Activated CD4-positive, alpha-beta T cell treated with anti-CD3 and anti-CD28 coated beads for 48 hours (primary cell): ENCODE measurements at places on chromosomes 4 and X.

GRCh38 chr4:38757945-38758600 is 24.7 kb downstream of the TLR10 start:
- DNase-seq: peak; percentile 21

GRCh38 chr4:89152972-89153371 is 41.6 kb downstream of the TIGD2 start:
- DNase-seq: no peak

DNA sequence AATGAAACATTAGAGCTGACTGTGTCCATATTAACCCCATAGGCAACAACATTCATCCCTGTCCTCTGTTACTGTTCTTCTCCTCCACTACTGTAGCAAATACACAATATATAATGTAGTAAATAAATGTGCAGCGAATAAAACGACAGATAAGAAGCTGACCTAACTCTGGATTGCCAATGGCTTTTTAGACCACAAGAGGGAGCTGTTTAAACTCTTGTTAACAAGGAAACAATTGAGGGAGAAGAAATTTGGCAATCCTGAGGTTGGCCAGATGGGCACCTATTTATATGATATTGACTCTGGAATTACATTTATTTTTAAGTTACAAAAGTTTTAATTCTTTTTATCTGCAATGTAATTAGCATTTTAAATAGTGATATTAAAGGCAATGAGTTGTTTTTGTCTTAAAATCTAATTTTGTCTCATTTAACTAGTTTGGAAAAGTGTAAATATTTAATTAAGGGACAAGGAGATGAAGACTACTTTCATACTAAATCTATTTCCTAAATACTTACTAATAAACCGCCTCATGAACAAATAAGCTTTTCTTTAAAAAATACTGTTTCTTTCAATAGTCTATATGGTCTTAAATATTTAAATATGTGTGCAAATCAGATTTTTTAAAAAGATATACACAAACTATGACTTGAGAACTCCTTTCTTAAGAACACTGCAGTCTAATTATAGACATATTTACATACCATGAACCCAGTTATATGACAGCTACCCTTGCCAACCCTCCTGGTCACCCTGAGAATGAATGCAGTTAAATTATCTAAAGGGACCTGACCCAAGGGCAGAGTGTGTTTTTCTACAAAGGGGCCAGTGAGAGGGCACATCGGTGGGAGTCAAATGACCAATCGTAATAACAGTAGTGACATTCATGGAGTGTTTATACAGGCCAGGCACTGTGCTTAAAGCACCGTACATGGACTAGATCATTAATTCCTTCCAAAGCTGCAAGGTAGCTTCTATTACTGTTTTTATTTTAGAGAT is 52.9 kb upstream of the HPF1 start:
- no peak for DNase-seq

- DNase-seq: no peak
These were observed 158.0 kb downstream of the REPS2 start for GRCh38 chrX:17104433-17104832.

DNA sequence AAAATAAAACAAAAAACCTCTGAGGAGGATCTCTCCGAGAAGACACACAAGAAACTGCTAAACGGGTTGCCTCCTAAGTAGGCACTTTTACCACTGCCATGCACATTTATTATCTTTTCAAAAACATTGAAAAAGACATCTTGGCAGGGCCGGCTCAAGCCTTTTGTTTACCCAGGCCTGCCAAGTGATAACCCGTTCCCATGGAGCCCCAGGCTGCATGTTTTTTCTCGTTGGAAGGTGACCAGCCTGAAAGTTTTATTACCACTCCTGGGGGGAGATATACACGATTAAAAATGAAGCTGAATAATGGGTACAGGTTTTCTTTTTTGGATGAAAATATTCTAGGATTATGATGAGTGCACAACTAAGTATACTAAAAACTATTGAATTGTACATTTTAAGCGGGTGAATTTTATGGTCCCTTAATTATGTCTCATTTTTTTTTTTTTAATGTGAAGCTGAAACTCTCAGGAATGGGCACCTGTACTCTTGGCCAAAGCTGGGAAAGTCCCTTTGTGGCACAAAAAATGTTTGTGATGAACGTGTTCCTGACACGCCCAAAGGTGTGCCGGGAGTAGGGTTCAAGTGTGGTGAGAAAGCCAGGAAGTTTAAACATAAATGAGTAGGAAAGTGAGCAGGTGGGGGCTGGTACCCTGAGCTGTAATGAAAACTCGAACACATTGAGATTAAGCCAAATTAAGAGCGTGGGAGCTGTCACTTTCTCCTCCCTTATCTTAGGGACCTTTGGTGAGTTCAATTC is 1.5 kb upstream of the MAP7D2 start:
- no peak for DNase-seq

DNA sequence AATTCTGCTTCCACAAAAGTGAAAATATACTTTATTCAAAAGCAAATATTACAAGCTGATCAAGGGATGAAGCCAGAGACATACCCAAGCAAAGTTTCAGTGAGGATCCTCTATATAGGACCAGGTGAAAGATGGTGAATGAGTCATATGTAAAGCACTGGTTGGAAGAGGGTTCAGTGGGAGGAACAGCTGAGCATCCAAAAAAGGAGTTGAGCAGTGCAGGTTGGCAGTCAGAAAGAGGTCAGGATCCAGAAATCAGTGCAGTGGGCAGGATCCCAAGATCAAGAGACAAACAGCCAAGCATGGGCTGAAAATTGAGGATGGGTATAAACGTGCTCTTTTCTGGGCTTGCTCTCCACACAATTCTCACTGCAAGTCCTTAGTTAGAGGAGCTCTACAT is 30.3 kb downstream of the OTC start:
- no peak for DNase-seq

DNA sequence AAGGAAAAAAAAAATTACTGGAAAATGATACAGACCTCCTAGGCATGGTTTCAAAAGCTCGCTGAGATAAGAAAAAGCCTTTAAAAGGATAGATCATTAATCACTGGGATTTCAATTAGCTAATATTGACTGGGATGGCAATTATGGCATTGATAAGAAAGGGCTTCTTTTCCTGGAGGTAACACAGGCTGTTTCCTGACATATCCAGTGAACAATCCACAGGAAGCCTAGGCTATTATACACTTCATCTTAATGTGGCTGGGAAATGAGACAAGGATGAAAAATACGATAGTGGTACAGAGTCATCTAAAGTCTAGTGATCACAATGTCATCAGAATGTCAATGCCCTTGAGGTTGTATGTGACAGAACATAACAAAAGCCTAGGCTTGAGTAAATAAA is 1579.3 kb downstream of the C4orf33 start:
- no peak for DNase-seq

GRCh38 chrX:106672527-106672926 is 54.0 kb upstream of the RNF128 start:
- DNase-seq: no peak

DNA sequence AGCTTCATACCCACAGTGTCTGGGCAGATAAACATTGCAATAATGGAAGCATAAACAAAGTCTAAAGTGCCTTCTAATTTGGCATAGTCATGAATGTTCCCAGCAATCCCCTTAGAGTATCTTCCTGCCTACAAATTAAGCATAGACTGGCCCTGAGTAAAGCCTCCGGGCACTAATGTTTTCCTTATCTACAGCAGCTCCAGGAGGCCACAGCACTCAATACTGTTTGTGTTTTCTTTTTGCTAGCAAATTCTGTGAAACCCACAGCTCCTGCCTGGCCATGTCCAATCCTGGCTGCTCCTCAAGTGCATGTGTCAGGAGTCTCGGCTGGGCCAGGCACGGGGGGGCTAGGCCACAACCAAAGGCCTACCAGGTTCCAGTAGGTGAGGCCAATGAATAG is 102.7 kb upstream of the TBC1D9 start:
- no peak for DNase-seq

GRCh38 chrX:72128183-72128834 is 3.4 kb downstream of the RTL5 start:
- no peak for DNase-seq

DNA sequence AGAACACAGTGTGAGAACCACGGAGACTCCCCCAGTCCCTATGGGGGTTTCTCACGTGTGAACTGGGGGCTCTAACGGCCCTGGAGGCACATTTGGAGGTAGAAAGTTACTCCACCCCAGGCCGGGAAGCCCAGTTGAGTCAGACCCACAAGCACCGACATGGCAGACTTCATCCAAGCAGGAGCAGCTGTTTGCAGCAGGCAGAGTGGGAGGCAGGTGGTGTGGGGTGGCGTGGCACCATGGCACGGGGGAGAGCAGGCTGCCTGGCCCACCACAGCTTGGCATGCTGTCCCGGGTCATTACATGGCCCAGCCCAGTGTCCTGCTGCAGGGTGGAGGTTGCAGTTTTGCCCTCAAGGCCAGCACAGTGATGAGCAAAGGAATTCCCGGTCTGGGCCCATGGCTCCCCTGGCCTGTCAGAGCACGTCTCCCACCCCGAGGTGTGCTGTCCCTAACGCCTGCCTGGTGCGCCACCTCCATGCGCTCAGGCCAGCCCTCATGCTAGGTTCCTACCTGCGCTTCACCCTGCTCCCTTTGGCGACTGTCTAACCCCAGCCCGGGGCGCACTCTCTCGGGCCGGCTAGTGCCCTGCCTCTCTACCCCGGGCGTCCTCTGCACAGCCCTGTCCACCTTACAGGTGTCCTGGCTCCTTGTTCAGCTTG is 90.6 kb upstream of the AFAP1 start:
- no peak for DNase-seq

DNA sequence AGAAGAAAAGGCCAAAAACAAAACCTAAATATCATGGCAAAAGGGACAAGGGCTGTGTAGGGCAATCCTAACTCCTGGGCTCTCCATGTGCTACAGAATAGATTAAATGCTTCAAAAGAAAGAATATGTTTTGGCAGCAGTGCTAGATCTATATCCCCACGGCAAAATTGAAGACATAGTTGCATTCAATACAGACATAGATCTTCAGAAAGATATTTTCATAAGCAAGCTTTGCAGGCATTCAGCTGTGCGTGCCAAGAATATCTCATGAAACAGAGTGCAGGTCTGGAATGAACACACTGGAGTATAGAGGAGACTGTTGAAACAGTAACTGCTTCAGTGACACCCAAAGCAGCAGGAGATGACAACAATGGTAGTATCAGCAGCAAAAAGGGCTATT is 1476.9 kb downstream of the ARAP2 start:
- no peak for DNase-seq

GRCh38 chr4:153440475-153440874 is 25.7 kb upstream of the TMEM131L start:
- no peak for DNase-seq

- no peak for DNase-seq
These were observed 45.2 kb upstream of the SHISA3 start for GRCh38 chr4:42352049-42352448.
